NCI-H510A (cell line): ENCODE measurements at places on chromosomes 2 and 18.
A peak's percentile ranks its signal among the peaks of the same experiment; 100 is the strongest.

DNA sequence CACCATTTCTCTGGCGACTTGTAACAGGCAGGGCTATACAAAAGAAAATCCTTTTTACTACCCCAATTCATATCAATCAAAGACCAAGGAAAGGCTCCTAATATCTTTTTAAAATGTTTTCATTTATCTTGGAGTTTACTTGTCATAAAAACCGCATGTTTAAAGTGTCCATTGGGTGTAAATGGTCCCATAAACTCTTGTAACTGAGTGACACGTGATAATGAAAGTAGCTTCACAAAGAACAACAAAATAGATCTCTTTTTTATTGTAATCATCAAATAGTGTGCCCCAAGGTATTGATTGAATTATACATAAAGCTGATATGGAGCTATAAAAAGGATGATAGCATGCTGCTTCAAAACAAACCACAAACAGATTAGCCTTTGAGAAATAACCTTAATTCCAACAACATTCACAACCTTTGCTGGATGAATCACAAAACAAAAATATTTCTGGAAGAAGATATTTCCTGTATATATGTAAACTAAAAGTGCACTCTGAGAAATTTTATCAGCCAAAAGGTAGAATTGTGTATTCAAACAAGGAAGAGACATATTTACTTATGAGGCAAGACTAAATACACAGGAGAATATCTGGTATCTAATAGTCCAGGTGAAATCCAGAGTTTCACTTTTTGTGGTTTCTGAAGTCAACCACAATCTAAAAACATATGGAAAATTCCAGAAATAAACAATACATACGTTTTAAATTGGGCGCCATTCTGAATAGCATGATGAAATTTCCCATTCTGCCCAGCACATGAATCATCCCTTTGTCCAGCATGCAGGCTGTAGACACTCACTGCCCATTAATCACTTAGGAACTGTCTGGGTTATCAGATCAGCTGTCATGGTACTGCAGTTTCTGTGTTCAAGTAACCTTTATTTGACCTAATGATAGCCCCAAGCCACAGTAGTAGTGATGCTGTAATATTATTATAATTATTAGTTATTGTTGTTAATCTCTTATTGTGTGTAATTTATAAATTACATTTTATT is 237.5 kb downstream of the PIK3C3 start:
- DNase-seq: no peak

DNA sequence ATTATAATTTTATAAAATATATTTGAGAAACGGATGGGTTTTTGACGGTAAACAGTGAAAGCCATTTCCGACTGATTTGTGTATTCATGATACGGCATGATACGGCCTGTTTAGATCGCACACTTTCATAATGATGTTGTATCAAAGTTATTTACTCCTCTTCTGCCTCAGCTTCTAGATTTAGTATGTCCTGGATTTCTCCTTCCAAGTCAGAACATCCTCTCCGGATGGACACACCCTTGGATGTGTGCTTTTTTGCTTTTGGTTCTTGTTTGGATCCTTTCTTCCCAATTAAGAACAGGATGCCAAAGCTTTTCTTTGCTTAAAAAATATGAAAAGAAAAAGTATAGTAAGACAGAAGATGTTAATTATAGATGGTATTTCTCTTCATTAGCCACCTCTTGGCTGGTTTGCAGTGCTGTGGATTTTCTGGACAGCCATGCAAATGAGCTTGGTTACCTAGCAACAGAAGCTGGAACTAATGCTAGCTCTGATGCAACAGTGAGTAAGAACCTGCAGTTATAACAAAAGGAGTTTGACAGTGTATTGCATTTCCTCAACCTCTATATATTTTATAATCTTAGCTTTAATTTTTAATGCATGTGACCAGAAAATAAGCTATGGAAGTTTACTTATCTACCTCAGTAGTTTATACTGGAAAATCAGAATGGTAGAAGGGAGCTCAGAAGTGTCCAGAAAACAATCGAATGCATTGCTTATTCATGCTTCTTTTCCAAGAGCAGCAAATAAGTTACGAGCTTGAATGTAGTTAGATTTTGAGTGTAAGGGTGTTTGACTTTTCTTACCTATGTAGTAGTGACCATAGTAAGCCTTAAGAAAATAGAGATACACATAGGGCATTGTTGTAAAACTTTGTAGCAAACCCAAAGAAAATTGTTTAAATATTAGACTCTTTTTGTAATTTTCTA is 27.9 kb downstream of the RMND5A start:
- no peak for DNase-seq

GRCh38 chr18:13451213-13451540 is 232.6 kb downstream of the LDLRAD4 start:
- DNase-seq: no peak

GRCh38 chr2:128391679-128392078 is 73.0 kb upstream of the HS6ST1 start:
- no peak for DNase-seq

DNA sequence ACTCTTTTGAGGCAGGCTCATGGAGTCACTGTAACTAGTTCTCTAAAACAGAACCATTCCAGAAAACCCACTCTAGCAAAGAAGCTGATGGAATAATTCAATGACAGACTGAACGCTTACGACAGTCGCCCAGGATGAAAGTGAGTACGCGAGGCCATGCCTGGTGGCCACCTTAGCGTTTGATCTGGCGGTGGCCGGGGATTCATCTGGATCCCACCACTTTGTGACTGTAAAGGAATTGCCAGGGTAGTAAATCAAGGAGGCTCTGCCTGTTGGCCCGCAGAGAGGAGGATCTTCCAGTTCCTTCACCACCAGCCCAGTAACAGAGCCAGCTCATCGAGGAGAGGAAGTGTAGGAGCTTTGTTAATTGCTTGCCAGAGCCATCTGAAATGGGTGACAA is 34.6 kb downstream of the GREB1 start:
- no peak for DNase-seq

GRCh38 chr2:83795777-83796176 is 663.3 kb downstream of the SUCLG1 start:
- DNase-seq: no peak

- DNase-seq: peak; percentile 88
Observed at GRCh38 chr18:72375618-72376017, 168.5 kb downstream of the CBLN2 start.

GRCh38 chr18:46574000-46574742 is 82.8 kb downstream of the LOXHD1 start:
- no peak for DNase-seq

DNA sequence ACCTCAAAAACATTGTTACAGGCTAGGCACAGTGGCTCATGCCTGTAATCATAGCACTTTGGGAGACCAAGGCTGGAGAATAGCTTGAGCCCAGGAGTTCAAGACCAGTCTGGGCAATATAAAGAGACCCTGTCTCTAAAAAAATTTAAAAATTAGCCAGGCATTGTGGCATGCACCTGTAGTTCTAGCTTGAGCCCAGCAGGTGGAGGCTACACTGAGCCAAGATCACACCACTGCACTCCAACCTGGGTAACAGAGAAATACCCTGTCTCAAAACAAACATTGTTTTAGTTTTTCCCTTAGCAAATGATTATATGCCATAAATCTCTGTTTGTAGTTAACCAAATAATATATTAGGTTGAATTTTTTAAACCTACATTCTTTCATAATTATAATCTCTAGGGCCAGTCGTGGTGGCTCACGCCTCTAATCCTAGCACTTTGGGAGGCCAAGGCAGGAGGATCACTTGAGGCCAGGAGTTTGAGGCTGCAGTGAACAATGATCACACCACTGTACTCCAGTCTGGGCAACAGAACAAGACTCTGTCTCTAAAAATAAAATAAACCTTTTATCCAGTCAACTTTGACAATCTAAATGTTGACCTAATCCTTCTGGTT is 13.3 kb upstream of the CYP20A1 start:
- DNase-seq: no peak

DNA sequence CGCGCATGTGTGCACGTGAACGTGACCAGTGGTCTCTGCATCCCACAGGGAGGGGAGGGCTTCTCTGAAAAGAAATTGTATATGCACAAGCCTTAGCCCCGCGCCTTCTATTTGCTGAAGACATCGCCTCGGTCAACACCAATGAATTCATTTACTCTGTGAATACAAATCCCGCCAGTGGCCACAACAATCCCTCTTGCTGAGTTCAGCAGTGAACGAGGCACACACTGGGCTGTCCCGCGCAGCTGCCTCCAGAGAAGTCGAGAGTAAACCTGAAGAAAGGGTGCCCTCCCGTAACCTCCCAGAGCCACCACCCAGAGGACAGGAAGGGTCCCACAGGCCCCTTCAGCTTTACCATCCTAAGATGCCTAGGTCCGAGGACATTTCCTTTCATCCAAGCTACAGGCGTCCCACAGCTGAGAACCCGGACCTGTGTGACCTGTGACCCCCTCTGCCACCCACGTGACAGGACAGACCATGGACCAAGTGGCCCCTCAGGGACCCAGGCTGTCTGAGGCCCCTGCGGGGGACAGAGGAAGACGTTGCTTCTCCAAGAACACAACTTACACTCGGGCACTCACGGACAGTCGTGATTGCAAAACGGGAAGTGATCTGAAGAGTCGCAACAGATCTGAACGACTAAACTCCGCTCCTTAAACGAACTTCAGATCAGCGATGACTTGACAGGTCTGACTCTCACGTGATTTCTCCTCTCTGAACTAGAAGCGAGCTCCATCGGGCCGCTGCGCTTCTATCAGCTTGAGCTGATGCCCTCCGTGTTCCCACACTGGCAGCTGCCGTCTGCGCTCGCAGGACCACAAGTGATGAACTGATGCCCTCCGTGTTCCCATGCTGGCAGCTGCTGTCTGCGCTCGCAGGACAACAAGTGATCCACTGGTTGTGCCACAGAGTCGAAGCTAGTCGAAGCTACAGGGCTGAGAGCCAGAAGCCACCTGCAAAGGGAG is 92.7 kb downstream of the ZNF516 start:
- DNase-seq: no peak

- DNase-seq: no peak
Observed at GRCh38 chr18:8615397-8616027, 6.3 kb downstream of the RAB12 start.

- DNase-seq: no peak
Observed at GRCh38 chr2:3173031-3173430, 204.6 kb downstream of the EIPR1 start.

- DNase-seq: no peak
Observed at GRCh38 chr2:118833716-118834439, 13.6 kb downstream of the EN1 start.

DNA sequence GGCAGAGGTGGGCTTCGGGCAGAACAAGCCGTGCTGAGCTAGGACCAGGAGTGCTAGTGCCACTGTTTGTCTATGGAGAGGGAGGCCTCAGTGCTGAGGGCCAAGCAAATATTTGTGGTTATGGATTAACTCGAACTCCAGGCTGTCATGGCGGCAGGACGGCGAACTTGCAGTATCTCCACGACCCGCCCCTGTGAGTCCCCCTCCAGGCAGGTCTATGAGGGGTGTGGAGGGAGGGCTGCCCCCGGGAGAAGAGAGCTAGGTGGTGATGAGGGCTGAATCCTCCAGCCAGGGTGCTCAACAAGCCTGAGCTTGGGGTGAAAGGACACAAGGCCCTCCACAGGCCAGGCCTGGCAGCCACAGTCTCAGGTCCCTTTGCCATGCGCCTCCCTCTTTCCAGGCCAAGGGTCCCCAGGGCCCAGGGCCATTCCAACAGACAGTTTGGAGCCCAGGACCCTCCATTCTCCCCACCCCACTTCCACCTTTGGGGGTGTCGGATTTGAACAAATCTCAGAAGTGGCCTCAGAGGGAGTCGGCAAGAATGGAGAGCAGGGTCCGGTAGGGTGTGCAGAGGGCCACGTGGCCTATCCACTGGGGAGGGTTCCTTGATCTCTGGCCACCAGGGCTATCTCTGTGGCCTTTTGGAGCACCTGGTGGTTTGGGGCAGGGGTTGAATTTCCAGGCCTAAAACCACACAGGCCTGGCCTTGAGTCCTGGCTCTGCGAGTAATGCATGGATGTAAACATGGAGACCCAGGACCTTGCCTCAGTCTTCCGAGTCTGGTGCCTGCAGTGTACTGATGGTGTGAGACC is at the start of gene PROC:
Gene PROC, plus strand, starts transcription at position 128 of the 812 bp plus-strand sequence. CDS start 1,516 bp downstream, outside the sequence.
- DNase-seq: no peak
